ENCODE measurements at places on chromosomes 16 and 17.

GRCh38 chr17:18323007-18323406 is 7.9 kb downstream of the SMCR8 start:
- no peak for DNase-seq

DNA sequence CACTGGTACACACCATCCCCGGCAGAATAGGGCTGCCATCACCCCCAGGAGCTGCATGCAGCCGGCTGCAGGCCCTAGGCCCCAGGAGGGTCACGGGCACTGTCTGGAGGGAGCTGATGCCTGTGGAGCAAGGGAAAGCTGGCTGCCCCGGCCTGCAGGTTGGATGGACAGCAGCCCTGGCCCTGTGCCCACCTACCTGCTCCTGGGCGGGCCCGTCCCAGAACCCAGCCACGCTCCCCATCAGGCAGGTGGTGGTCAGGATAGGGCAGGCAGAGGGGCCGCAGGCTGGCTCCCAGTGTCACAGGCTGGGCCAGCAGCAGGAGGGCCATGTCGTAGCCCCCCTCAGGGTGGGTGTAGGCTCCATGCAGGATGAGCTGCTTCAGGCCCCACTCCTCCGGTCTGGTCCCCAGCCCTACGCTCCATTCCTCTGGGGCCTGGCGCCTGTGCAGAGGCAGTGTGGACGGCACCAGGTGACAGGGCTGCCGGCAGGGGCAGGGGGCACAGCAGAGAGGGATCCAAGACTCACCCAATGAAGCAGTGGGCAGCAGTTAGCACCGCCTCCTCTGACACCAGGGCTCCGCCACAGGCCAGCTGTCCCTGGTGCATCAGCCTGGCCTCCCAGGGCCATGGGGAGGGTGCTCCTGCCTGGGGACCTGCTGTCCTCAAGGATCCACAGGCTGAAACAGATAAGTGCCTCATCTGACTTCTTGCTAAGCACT is 4.0 kb downstream of the PRSS53 start:
- no peak for DNase-seq

- no peak for DNase-seq
Observed at GRCh38 chr16:11681976-11682654, 13.9 kb downstream of the SNN start.

GRCh38 chr16:87603684-87604633 is 1.7 kb downstream of the JPH3 start:
- no peak for DNase-seq

DNA sequence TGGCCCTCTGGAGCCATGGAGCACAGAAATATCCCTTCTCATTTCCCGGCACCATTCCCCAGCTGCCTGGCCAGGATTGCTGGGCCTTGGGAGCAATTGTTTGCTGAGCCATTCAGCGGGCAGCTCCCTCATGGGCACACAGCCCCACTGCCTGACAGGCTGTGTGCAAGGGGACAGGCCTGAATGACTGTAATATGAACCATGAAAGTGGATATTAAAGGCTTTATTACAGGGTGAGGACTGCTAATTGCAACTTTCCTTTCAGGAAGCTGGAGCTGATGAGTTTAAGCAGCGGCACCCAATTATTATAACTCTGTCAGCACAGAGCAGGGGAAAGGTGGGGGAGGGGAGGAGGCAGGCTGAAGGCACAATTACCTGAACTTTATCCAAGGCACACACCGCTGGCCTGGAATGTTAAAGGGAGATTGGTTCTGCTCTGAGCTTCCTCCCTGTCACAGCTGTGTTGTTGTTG is 159.8 kb upstream of the SDK2 start:
- no peak for DNase-seq
